Right forelimb (tissue), 1 donor: ENCODE measurements at places on chromosomes 5 and 9.

GRCh38 chr5:95913663-95914062 is 48.0 kb downstream of the ELL2 start:
- DNase-seq, result no peak

DNA sequence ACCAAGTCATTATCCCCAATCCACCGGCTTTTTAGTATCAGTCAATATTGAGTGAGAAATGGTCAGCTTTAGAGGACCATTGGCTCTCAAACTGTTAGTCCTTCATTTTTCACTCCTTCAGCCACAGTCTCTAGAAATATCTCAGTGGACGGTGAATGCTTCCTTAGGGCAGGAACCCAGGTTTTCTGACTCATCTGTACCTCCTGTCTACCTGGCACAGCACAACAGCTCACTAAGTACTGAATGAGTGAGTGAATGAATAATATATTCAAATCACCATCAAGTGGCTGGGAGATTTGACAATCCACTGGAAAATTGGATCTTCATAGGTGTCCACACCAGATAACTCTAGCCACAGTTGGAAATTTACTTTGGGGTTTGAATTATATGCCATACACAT is 609.5 kb upstream of the CLINT1 start:
- DNase-seq, result no peak

- DNase-seq, result no peak
These were observed 5.1 kb downstream of the TLN1 start for GRCh38 chr9:35726931-35727330.

- no peak for DNase-seq
These were observed 331.6 kb downstream of the ADGRV1 start for GRCh38 chr5:90890180-90890579.

- no peak for DNase-seq
These were observed 5.8 kb upstream of the ALDH1A1 start for GRCh38 chr9:72958485-72959281.

GRCh38 chr5:11985993-11986392 is 81.7 kb upstream of the CTNND2 start:
- DNase-seq, result no peak

GRCh38 chr9:128405077-128405779 is 15.4 kb upstream of the CERCAM start:
- peak; percentile 62 for DNase-seq

DNA sequence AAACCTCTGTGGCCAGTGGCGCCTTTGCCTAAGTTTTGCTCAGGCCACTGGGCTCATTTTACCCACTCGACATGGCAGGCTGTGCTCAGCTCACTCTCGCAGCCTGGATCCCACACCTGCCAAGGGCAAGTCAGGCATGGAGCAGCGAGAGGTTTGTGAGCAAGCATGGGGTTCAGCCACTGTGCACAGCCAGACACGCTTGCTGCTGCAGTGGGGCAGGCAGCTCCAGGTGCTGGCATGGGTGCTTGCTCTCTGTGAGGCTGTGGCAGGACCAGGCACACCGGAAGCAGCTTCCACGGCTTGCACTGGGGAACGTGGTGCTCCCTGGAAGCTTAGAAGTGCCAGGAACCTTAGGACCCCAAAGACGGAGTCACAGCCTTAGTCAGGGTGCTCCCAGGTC is 470.1 kb downstream of the CDH9 start:
- DNase-seq, result no peak

GRCh38 chr5:42772265-42772993 is 15.8 kb downstream of the CCDC152 start:
- DNase-seq, result no peak

DNA sequence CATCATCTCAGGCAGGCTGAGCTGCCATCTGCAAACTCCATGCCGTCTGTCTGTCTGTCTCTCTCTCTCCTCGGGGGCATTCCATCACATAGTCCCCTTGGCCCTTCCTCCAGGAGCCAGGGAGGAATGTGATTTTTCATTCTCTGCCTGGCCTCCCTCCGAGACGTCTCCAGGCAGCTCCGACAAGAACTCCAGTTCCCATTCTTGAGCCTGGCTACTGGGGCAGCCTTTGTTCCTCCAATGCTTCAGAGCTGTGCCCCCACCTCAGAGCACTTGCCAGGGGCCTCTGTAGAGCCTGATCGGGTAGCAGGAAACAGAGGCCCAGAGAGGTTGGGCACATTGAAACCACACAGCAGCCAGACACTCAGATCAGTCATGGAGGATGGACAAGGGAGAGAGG is 74.0 kb downstream of the COL27A1 start:
- no peak for DNase-seq

GRCh38 chr5:31990701-31991110 is 183.4 kb downstream of the GOLPH3 start:
- DNase-seq, result no peak

DNA sequence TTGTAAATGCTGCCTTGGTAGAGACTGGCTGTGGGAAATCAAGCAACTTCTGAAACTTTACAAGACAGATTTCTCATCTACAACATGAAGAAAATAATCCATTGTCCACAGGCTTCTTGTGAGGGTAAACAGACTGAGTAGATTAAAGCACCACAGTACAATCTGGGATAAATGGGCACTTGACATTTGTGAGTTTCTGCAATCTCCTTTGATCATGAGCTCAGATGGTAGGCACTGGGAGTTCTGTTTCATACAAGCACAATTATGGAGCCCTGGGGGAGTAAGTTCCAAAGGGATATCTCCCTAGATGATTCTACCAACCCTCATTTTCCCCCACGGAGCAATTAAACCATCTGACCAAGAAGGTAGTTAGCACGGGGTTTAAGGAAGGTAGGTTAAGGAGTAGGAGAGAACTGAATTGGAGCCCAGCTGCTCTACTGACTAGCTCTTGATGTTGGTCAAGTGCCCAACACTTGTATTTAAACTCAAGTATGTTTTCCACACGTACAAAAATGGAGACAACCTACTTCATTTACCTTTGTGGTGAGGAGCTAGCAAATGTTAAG is 479.5 kb upstream of the TNC start:
- no peak for DNase-seq

GRCh38 chr5:154308443-154309370 is 118.2 kb downstream of the GALNT10 start:
- DNase-seq, result no peak

DNA sequence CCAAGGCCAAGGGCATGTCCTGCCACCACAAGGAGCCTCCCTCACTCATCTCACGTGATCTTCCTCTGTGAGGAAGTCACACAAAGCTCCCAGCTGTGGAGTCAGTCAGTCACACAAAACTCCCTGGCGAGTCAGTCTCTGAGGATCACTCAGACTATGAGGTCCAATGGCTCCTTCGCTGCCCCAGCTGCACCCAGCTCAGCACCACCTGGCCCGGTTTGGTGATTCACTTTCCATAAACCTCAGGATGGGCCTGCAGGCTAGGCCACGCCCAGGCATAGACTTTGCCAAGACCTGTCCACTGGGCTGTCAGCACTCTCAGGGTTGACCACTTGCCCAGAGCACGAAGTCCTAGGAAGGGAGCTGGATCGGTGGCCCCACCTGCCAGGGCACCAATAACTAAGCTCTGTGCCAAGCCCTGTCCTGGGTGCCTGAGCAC is 233.8 kb downstream of the HSPA4 start:
- no peak for DNase-seq

- DNase-seq, result no peak
These were observed 151.7 kb upstream of the TAS2R1 start for GRCh38 chr5:9781890-9782289.

DNA sequence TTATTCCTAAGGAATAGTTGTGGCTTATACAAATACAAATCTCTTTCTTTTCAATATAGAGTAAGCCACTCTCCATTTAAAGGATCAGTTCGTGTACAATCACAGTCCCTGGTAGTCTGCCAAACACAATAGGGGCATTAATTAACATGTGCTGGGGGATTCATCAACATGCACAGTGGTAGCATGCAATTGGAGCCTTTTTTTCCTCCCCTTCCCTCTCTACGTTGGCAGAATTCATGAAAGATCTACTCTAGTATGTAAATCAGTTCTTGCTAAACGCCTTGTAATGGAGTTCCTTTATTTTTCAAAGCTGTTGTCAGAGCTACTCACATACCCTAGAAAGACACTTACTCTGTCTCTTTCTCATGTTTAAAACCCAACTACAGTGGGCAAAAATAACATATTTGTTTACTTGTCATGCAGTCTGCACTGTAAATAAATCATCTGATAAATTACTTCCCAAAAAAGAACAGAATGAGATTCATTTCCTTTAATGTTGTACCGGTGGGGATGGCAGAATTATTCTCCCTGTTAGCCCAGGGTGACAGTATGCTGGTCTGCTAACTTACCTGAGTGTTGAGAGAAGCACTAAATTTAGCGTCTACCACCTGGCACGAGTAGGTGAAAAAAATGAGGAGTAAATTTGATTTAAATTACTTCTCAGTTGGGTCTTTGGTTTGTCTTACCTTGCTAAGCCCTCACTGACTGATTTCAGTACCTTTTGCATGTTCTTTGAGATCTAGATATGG is 341.5 kb upstream of the CCNH start:
- no peak for DNase-seq

DNA sequence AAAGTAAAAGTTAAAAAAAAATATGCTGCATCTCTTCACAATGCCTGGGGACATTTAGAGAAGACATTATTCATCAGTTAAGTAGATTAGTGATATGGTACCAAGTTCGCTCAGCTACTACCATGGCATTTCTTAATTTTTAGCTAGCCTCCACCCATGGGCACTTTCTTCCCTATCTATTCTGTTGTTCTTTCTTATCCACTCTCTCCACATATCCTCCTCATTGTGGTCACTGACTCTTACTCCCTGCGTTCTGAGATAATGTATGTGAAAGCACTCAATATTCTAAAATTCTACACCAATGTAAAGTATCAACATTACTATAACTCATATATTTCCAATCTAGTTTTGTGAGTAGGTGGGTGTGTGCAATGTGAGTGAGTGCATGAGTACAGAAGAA is 609.7 kb upstream of the DAB2 start:
- no peak for DNase-seq

DNA sequence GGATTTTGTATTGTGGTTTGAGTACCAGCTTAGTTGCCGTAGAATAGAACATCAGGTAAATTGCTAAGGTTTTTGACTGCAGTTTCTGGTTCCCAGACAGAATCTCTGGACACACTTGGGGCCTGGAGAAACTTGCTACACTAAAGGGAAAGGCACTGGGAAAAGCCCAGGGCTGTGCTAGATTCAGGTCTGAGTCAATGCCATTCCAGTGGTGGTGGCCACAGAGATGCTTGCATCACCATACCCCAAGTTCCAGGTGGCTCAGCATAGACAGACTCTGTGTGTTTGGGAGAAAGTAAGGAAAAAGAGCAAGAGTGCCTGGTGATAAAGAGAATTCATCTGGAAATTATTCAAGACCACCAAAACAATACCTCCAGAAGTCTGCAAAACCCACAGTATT is 120.6 kb downstream of the HMHB1 start:
- no peak for DNase-seq

DNA sequence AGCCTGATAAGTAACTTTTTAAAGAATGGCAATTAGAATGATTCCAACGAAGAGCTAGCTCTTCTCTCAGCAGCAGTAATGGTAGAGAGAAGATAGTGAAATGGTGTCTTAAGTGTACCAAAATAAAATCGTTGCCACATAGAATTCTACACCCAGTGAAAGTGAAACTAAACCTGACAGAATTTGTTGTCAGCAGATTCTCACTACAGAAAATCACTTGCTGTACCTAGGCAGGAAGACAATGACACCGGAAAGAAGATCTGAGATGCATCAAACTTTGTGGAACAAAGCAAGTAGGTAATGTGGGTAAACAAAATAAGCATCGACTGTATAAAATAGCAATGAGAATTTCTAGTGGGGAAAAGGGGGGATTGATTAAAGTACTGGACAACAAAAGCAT is 20.7 kb upstream of the EBF1 start:
- DNase-seq, result no peak

DNA sequence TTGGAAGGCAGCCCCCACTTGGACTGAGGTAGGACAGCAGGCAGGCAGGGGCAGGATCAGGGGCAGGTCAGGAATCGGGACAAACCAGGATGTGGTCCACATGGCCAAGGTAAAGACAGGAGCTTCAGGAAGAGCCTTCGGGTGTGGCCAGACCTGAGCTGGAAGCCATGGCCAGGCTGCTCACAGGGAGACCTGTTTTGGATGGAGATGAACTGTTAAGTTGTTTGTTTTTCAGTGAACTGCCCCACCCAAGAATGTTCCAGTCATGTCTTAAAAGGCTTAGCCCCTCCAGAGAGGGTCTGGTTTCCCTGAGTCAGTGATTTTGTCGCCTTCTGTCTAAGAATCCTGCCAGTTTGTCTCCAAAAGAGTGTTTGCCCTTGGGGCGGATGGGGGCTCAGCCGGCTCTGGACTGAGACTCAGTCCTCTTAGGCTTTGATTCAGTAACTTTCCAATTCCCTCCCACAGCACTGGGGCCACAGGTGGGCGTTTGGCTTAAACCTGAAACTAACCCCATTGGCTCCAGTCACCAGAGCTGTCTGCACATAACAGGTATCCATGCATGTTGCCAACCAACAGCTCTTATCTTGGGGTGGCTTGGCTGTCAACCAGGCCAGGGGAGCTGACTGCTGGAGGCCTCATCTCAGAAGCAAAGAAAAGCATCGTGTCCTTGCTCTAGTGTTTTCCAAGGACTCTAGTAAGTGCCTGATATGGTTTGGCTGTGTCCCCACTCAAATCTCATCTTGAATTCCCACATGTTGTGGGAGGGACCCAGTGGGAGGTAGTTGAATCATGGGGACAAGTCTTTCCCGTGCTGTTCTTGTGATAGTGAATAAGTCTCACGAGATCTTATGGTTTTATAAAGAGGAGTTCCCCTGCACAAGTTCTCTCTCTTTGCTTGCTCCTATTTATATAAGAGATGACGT is 11.3 kb upstream of the ANKH start:
- no peak for DNase-seq

- no peak for DNase-seq
These were observed 366.2 kb upstream of the GRAMD2B start for GRCh38 chr5:126056851-126057622.

GRCh38 chr5:1167361-1167727 is 34.1 kb upstream of the SLC6A19 start:
- no peak for DNase-seq

GRCh38 chr9:127723444-127723843 is 7.6 kb downstream of the TTC16 start:
- DNase-seq, result no peak

DNA sequence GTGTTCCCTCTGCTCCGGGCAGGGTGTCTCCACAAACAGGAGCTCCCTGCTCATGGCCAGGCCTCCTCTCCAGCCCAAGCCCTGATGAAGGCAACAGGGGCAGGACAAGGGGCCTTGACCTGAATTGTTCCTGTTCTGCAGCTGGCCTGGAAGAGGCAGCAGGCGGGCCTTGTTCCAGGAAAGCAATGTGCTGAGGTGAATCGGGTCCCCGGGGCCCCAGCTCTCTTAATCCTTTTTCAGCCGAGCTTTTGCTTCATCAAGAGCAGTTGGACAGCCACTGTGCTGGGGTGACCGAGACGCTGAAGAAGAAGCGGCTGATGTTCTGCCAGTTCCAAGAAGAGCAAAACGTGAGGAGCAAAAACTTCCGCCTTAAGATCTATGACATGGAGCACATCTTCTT is 41.4 kb downstream of the CCDC180 start:
- DNase-seq, result no peak

DNA sequence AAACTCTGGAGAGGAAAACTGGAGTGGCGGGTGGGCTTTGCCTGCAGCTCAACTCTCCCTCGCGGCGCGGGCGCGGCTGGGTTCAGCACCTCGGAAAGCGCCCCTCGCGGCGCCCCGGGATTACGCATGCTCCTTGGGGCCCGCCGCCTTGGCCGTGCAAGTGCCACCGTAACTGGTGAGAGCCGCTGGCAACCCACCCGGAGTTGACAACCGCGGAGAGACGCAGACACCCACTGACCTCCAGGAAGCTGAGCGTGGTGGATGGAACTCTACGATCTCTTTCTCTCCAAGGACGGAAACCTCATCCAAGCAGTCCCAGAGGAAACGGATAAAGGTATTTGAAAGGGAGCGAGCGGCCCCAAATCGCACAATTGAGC is 194 bp upstream of the RXFP3 start:
- DNase-seq, result peak; percentile 87
